Activated effector memory CD4-positive, alpha-beta T cell treated with anti-CD3 and anti-CD28 coated beads, Interleukin-2, amount 50 U/mL, for 16 hours (primary cell): ENCODE measurements at places on chromosomes 1 and 21.

DNA sequence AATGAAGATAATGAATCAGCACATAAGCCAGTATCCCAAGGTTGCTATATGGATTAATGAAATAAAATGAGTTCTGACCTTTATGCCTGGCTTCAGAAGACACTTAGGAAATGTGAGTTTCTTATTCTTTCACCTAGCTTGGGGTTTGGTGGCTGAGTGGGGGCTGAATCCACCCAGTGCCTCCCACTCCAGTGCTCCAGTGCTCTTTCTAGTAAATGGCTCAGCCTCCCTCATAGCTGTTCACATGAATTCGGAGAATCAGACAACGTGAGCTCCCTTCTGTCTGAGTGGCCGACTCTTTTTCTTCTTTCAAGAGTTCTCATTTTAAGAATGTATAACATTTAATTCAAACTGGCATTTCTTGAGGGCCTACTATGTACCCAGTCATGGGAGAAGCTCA lies 43.5 kb downstream of the TRABD2B start:
- DNase-seq: no peak

- no peak for DNase-seq
These were observed 146.1 kb downstream of the EDEM3 start for GRCh38 chr1:184608581-184608980.

DNA sequence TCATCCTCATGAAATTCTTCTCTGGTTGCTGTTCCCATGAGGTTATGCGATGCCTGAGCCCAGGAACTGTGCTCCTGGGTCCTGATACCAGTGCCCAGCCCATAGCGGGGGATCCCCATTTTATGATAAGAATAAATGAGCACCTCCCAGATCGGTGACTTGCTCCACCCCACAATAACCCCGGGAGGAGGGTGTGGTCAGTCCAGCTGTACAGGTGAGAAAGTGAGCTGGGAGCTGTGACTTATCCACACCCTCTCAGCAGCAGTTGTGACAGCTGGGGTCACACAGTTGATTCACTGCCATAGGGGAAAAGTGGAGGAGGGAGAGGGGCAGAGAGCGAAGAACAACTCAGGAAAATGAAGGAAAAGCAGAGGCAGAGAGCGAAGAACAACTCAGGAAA lies 33.4 kb downstream of the OR2G3 start:
- no peak for DNase-seq

- peak; percentile 92 for DNase-seq
These were observed 3.2 kb downstream of the GPR3 start for GRCh38 chr1:27395441-27396195.

GRCh38 chr1:70247768-70248167 lies 26.6 kb downstream of the SRSF11 start:
- DNase-seq: no peak

DNA sequence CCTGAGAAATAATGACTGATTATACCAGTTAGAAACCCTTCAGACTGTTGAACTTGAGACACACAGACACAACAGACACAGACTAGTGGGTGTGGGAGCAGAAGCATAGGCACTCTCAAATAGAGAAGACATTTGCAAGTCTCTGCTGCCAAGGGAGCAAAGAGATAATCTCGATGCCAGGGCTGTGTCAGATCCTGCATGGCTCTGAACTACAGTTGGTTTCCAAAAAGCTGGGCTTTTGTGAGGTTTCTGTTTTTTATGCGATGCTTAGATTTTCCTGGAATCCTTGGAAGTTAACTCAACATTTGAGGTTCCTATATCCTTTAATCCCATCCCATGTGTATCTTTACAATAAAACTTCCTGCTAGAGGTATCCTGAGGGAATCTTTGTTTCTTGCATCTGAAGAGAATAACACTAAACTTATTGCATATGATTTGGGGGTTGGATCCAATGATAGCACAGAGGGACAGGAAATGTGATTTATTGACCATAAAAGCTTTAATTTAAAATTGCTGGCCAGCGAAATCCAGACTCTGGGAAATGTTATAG lies 236.4 kb downstream of the SPATA17 start:
- DNase-seq: no peak

GRCh38 chr1:234515411-234515810 lies 36.4 kb upstream of the TARBP1 start:
- no peak for DNase-seq

GRCh38 chr21:35441868-35442582 lies 392.9 kb upstream of the RUNX1 start:
- DNase-seq: no peak

DNA sequence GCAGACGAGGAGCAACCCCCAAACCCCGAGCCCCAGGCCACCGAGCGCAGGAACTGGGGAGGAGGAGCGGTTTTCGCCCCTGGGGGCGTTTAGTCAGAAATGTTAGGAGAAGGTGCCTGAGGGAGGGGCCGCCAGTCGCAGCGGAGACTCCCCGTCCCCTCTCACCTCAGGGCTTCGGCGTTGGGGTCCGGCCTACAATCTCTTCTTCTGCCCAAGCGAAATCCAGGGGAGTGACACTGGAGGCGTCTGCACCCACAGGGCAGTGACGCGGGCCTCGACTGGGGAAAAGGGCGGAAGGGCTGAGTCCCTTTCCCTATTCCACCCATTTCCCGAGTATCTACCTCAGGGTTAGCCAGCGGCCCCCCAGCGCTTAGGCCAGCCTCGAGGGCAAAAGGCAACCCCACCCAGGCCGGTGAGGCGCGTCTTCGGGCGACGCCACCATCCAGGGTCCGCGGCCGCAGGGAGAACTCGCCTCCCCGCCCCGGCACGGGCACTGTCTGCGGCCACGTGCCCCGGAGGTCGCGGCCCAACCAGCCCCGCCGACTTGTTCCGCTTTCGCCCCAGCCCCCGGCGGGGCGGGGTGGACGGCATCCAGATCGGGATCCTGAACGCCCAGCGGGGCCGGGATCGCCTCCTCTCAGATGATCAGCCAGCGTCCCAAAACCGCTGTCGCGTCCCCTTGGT lies 118.7 kb upstream of the BARHL2 start:
- no peak for DNase-seq

DNA sequence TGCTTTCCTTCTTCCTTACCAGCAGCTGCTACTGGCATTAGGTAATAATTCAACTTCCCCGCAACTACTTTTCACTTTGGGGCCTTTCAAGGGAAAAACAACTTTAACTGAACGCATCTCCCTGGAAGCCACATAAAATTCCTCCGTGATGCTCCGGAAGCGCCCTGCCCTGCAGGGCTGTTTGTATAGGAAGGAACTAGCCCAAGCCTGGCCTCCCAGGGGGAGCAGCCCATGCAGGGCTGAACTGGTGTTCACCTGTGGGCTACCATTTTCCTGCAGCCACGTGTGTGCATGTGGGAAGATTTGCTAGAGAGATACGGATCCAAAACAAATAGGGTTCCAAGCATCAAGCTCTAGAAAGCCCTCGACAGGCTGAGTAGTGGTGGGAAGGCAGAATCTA lies 14.4 kb downstream of the CLDN14 start:
- no peak for DNase-seq

GRCh38 chr1:8740034-8740449 lies 77.4 kb downstream of the RERE start:
- no peak for DNase-seq

GRCh38 chr1:99768524-99769245 lies 2.2 kb upstream of the FRRS1 start:
- no peak for DNase-seq

DNA sequence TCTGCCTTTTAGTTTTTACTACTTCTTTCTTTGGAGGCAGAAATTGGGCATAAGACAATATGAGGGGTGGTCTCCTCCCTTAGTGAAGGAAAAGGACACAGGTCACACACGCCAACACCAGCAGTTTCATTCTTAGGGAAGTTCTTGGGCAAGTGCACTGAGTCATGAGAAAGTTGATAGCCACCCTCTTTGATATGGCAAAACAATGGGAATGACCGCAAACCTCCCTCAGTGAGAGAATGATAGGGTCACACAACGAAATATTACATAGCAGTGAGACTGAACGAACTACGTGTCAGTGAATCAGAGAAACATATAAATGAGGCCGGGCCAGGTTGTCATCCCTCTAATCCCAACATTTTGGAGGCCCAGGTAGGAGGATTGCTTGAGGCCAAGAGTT lies 20.0 kb downstream of the IL6R start:
- no peak for DNase-seq

DNA sequence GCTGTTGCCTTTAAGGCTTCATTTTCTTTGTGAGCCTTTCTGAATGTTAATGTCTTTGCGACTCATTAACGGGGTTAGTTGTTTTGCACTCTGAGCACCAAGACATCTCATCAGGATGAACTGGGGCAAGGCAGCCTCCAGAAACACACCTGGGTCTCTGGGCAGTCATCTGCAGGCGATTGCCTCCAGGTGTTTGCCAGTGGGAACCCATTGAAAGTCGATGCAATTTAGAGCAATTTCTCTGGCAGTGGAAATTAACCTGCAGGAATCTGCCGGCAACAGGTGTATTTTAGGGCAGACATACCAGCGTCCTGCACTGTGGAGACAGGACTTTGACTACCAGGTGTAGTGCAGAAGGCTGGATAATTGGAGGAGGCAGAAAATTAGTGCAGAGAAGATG lies 661.0 kb upstream of the PTBP2 start:
- DNase-seq: no peak

DNA sequence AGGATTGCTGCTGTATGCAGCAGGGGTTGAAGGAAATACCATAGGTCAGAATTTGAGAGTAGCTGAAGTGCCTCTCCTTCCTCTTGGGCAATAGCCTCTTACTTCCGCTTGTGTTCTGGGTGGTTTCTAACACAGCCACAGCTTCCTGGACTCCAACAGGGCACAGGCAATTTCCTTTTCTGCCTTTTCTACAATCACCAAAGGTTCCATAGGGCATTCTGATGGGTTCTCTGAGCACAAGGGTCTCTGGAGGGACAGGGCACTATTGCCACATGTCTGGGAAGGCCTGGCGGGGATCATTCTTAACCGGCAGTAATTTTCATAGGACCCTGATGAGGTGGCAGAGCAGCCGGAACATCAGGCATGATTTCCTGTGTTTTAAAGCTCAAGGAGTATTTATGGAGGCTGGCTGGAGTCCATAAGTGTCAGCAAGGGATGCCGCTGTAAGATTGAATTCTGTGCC lies 5.5 kb upstream of the AGTRAP start:
- peak; percentile 68 for DNase-seq

DNA sequence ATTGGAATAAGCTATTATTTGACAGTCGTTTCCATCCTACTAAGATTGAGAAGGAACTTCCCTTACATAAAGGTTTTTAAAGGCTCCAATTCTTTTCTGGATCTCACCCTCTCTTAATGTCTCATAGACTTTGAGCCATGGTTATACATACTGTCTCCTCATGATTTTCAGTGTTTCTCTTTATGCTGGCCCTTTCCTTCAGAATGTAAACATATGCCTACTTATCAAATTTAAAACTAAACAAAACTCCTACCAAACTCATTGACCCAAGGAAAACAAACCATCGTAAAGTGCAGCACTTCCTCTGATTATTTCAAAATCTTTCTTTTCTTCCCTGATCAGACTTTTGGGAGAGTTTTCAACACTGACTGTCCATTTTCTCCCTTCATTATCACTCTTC lies 163.4 kb upstream of the DPYD start:
- no peak for DNase-seq

- DNase-seq: no peak
These were observed 62.2 kb upstream of the WDR26 start for GRCh38 chr1:224496826-224497225.

DNA sequence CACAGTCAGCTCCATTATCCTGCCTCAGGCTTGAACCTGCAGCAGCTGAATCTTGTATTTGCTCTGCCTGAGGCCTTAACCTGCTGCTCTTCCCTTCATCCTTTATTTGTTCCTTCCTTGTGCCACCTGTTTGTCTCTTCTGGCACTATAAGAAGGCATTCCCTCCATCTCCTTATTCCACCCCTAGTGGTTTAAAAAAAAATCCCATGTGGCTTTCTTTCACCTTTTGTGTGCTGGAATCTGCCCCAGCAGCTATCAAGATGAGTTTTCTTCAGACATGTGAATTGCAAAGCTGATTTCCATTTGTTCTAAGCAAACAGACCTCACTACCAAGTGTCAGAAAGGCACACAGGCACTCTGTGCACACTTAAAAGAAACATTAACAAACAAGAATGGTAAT lies 294.6 kb downstream of the TTLL7 start:
- DNase-seq: no peak

DNA sequence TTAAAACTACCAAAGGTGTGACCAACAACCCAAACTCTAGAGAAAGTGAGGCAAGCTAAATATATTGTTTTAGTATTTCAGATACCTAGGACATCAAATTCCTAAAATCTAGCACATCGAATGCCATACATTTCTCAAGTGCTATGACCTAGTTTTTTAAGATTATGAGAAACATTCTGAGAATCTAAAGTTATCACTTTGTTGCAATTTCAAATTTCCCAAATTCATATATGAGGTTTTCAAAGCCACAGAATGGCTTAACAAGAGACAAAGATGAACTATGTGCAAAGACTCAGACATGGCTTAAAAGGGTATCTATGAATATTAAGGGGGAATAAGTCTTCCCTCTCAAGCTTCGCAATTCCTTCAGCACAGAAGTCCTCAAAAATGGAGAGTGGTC lies 6.8 kb downstream of the SCYL3 start:
- DNase-seq: no peak

GRCh38 chr1:182056601-182057366 lies 4.7 kb downstream of the ZNF648 start:
- DNase-seq: no peak

DNA sequence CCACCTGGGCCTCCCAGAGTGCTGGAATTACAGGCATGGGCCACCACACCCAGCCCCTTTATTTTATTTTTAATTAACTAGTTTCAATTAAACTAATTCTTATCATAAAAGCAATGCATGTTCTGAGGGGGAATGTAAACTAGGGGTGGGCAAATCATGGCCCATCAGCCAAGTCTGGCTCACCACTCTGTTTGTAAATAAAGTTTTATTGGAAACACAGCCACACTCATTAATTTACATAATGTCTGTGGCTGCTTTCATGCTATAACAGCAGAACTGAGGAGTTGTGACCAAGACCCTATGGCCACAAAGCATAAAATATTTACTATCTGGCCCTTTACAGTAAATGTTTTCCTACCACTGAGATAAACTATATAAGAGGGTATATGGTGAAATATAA lies 28.7 kb upstream of the IPO9 start:
- no peak for DNase-seq

- no peak for DNase-seq
These were observed 182.9 kb downstream of the TGFBR3 start for GRCh38 chr1:91703095-91703494.

GRCh38 chr1:208343226-208343625 lies 99.0 kb upstream of the PLXNA2 start:
- DNase-seq: no peak

- DNase-seq: no peak
These were observed 56.7 kb upstream of the GFI1 start for GRCh38 chr1:92543131-92544055.

DNA sequence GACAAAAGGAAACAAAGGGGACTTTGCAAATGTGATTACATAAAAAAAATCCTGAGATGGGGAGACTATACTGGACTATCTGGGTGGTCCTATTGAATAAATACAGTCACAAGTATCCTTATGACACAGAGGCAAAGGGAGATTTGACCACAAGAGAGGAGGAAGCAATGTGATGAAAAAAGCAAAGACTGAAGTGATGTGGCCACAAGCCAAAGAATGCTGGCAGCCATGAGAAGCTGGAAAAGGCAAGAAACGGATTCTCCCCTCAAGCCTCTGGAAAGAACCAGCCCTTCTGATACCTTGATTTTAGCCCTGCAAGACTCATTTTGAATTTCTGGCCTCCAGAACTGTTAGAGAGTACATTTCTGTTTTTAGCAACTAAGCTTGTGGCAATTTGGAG lies 36.4 kb downstream of the OLFML2B start:
- DNase-seq: no peak
